ENCODE measurements at places on chromosomes 12 and 14.

GRCh38 chr12:42099433-42099832 is 45.2 kb downstream of the GXYLT1 start:
- DNase-seq: no peak

- no peak for DNase-seq
Observed at GRCh38 chr12:49636574-49636973, 13.2 kb downstream of the PRPF40B start.

- no peak for DNase-seq
Observed at GRCh38 chr14:67446371-67447032, 34.5 kb upstream of the PLEK2 start.

GRCh38 chr14:104138098-104138717 is at the start of gene KIF26A:
Gene KIF26A, plus strand, starts transcription at chr14:104138587. Its CDS starts 136 bp downstream, at chr14:104138723.
- peak; percentile 41 for DNase-seq

DNA sequence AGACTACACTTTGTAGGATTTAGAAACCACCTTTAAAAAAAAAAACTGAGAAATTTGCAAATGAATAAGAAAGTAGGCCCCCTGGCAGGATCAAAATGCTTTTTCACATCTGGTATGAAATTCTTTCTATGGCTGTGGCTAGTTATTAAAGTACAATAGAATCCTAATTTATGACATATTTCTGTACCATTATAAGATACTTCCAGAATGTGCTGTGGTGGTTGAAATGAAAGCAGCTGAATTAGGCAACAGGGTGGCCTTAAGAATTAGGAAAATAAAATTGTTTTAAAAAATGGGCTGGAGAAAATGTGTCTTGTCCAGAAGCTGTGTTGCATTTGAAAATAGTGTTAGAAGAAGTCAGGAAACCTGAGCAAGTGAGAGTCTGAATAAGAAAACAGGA is 85.9 kb upstream of the PDE3A start:
- DNase-seq: no peak

DNA sequence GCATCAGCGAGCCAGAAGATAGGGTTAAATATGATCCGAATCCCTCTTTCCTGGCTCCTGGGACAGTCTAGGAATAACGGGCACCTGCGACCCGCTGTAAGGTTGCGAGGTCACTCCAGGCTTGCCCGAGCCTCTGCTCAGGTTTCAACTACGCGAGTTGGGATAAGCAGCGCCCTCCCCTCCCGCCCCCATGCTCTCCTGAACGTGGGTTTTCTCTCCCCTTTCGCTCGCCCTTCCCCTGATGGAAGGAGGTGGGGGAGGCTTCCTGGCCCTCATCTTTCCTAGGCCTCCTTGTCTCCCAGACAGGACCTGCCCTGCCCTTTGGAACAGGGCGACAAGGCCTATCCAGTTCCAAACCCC is 753 bp upstream of the ATP5MC2 start:
- DNase-seq: peak; percentile 38
